Spleen (tissue), 13 donors: ENCODE measurements at places on chromosomes 2 and 18. TPM values are rescaled to one million over a fixed set of nuclear protein-coding genes. Genes with fewer than 3 reads are reported as not detected.

The NOL4 gene
- total RNA-seq = 0.64 TPM

GRCh38 chr2:85718885-85719492 is 24.8 kb downstream of the GNLY start:
- no peak for DNase-seq
- no peaks in the 10 kb centered on the region for H3K27me3 ChIP-seq
- H3K36me3 ChIP-seq = no peaks in the 10 kb centered on the region
- H3K4me1 ChIP-seq = no peaks in the 10 kb centered on the region
- H3K27ac ChIP-seq = no peak overlapping the region

- peak; percentile 76 for DNase-seq
- H3K27me3 ChIP-seq = peaks cover 10% of the 10 kb centered on the region
- H3K36me3 ChIP-seq = no peaks in the 10 kb centered on the region
Measured at GRCh38 chr2:72131916-72132841, 15.5 kb downstream of the CYP26B1 start.

DNA sequence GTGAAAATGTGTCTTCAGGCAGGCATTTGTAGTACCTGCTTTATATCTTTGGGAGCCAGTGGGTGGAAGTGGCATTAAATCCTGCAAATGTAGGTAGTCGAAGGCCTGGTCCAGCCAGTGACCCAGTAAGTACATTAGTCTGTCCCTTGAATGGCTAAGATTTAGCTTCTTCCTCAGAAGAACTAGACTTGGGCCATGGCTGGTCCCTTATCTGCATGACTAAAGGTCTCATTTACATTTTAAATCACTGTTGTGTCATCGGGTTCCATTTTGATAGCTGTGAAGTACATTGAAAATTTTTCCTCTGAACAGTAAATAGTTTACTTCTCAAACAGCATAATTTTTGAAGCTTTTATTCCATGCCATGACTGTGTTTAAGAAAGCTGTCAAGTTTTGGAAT is 438.4 kb upstream of the KLHL29 start:
- no peaks in the 10 kb centered on the region for H3K36me3 ChIP-seq
- no peaks in the 10 kb centered on the region for H3K4me1 ChIP-seq
- H3K27ac ChIP-seq = no peak overlapping the region
- no peak for DNase-seq

GRCh38 chr2:235979753-235980435 is 188.3 kb downstream of the GBX2 start:
- DNase-seq = no peak
- no peaks in the 10 kb centered on the region for H3K36me3 ChIP-seq
- no peaks in the 10 kb centered on the region for H3K4me1 ChIP-seq
- no peaks in the 10 kb centered on the region for H3K27me3 ChIP-seq
- no peak overlapping the region for H3K27ac ChIP-seq

DNA sequence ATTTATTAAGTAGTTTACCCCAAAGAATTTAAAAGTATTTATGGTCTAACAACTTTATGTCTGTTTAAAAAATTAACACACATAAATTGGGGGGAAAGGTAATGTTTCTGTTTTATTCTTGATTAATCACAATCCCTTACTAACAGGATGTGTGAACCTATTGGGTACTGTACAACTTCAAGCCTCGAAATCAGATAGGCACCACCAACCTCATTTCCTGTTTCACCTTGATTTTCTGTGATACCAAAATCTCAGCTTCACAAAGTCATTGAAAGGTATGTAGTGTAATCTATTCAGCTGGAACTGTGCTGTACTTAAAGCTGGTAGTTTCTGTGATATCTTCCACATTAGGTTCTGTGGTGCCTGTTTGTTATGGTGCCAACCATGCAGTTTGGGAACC is 4.0 kb downstream of the RNMT start:
- no peak for DNase-seq
- H3K27ac ChIP-seq = no peak overlapping the region
- no peaks in the 10 kb centered on the region for H3K27me3 ChIP-seq
- no peak overlapping the region for H3K4me3 ChIP-seq
- H3K36me3 ChIP-seq = peaks cover 12% of the 10 kb centered on the region

- no peak for DNase-seq
- H3K27me3 ChIP-seq = no peaks in the 10 kb centered on the region
- peaks cover 13% of the 10 kb centered on the region for H3K4me1 ChIP-seq
- H3K27ac ChIP-seq = peak overlapping the region; percentile 93
- peak overlapping the region; percentile 89 for H3K4me3 ChIP-seq
- H3K36me3 ChIP-seq = peaks cover 13% of the 10 kb centered on the region
Measured at GRCh38 chr2:227324642-227324994, 433 bp upstream of the MFF start.
